ENCODE measurements at places on chromosomes 5 and 9.
A peak's percentile ranks its signal among the peaks of the same experiment; 100 is the strongest.

GRCh38 chr9:112831281-112831851 is 59.3 kb downstream of the SLC46A2 start:
- ATAC-seq = no peak

GRCh38 chr9:69885931-69886330 is 65.3 kb downstream of the CFAP95 start:
- ATAC-seq = no peak

GRCh38 chr5:140882591-140882899 is 621 bp downstream of the PCDHA13 start:
- no peak for ATAC-seq

- peak; percentile 22 for ATAC-seq
Observed at GRCh38 chr5:138663009-138663408, 87.8 kb upstream of the HSPA9 start.

GRCh38 chr5:36943584-36943983 is 67.0 kb downstream of the NIPBL start:
- no peak for ATAC-seq

DNA sequence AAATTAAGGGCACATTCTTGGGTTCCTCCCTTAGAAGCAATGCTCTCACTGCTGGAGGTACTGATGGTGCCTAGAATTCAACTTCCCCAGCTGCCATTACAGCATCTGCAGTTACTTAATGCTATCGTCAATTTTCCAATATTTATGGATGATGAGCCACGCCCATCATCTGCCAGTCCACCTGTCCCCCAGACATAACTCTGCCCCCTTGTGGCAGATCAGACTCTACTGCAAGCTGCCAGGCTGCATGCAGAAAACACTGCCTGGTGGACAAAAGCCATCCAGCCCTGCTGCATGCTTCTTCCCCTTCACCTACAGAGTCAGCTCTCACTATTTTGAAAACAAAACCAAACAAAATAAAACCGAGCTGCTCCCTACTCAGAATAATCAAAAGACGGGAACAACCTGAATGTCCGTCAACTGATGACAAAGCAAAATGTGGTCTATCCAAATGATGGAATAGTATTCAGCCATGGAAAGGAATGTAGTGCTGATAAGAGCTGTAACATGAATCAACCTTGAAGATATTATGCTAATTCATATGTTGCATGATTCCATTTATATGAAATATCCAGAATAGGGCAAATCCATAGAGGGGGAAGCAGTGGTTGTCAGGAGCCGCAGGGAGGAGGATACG is 66.4 kb downstream of the RETREG1 start:
- no peak for ATAC-seq

DNA sequence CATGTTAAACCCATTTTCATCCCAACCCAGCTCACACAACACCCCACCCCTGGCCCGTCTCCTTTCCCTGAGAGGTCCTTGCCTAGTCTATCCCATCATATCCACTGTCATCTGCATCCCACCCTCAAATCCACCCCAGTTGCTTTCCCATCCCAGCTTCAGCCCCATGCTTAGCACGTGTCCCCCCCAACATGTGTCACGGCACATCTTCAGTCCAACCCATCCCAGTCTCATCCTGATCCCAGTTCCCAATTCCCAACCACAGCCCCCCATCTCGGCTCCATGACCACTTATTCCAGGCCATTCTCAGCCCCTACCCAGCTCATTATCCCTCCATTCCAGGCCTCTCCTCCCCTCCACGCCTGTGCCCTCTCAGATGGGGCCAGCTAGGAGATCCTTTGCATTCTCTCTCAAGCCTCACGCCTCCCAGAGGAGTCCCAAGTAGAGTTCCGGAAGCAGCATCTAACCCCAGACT is 605 bp upstream of the DBN1 start:
- ATAC-seq = no peak

DNA sequence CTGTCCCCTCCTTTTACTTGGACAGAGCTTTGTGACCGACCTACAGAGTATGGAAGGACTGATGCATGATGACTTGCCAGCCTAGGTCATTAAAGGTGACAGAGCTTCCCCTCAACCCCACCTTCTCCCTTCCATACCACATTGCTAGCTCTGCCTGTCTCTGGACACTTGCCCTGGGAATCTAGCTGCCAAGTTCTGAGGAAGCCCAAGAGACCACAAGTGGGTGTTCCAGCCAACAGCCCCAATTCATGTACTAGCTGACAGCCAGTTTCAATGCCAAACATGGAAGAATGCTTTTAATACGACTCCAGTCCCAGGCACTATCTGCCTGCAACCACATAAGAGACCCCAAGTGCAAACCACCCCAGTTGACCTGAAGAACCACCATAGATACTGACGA is 477.1 kb downstream of the SPOCK1 start:
- no peak for ATAC-seq

- ATAC-seq = no peak
Observed at GRCh38 chr5:145991044-145991575, 54.7 kb downstream of the SH3RF2 start.

DNA sequence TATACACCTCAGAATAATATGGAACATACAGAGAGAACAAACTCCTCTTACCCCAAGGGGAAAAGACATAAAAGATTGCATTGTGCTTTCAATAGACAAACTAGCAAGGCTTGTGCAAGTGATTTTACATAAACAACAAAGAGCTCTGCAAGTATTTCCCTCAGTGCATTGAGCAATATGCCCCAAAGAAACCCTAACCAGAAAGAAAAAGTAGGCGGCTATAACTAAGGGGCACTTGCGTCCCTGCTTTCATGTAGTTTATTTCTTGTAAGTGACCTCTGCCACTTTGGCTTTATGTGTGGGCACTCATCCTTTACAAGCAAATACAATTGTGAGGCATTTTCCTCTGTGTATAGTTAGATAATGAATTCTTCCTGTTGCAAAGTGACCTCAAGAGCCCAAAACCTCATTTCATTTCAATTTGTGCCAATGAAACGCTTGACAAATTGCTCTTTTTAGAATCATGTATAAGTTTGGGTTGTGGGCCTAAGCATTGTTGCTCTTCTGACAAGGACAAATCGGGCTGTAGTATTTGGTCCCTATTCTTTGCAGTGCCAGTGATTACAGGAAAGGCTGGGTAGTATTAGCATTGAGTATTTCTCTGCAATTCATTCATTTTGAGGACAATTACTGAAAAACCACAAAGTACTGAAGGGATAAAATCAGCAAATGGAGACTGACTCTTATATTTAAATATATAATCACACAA is 282.2 kb downstream of the DTWD2 start:
- no peak for ATAC-seq

GRCh38 chr9:112179816-112180215 is 4.7 kb upstream of the SUSD1 start:
- ATAC-seq = no peak

GRCh38 chr9:68981789-68982188 is 32.1 kb downstream of the PRKACG start:
- no peak for ATAC-seq

GRCh38 chr9:31275419-31275818 is 1109.0 kb upstream of the ACO1 start:
- no peak for ATAC-seq

DNA sequence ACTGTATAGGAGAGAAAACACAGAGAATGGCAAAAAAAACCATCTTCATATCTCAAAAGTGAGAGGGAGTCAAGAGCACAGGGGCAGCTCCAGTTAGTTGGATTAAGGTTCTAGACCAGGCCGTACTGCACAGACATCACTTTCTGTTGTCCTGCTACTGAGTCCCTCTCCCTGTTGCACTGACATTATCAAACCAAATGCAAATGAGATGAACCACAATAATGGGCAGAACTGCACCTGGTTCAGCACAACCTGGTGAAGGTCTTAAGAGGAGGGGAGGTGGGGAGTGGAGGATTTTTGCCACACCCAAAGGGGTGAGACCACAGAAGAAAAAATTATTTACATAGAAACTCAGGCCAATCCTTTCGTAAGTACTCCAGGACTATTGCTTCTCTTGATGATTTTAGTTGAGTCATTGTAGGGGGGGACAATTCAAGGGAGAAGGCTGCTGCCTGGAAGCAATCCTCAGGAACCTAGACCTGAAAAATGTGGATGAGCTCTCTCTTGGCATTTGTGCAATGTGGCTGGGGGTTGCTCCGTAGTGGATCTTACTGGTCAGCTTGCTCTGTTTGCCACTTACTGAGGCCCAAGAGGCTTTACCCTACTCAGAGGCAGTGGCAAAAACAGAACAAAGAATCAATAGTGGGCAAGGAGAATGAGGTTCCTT is 94.5 kb upstream of the PPP1R2B start:
- peak; percentile 15 for ATAC-seq

DNA sequence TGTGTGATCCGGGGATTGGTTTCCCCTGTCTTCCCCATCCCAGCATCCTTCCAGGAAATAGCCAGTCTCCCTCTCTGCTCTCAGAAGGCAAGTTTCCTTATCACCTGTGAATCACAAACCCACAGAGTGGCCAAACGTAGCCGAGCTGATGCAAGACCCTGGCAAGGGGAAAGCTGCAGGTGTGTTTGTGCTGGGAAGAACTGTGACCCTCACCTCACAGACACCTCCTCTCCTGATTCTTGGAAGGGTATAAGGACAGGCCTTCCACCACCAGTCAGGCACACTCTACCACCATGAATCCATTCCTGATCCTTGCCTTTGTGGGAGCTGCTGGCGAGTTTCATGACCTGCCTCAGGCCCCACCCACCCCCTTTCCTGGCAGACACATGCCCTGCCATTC is at the start of gene PRSS3:
PRSS3 (plus strand) TSS at position 281 of the 400 bp plus-strand sequence; CDS start at position 294, 13 bp downstream.
- no peak for ATAC-seq

DNA sequence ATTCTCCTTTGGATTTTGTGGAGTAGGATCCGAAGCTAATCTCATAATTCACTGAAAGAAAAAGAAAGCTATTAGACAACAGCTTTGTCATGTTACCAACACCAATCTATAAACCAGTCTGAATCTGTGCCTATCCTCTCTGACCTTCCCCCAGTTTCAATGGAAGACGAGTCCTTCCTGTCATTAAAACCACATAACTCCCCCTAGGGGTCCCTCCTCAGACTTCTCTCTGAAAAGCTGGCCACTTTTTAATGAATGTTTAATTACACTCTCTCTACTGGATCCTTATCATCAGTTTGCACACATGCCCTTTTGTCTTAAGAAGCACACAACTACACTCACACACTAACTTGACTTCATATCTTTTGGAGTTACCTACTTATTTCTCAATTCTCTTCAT is 98.0 kb upstream of the TSLP start:
- ATAC-seq = no peak

DNA sequence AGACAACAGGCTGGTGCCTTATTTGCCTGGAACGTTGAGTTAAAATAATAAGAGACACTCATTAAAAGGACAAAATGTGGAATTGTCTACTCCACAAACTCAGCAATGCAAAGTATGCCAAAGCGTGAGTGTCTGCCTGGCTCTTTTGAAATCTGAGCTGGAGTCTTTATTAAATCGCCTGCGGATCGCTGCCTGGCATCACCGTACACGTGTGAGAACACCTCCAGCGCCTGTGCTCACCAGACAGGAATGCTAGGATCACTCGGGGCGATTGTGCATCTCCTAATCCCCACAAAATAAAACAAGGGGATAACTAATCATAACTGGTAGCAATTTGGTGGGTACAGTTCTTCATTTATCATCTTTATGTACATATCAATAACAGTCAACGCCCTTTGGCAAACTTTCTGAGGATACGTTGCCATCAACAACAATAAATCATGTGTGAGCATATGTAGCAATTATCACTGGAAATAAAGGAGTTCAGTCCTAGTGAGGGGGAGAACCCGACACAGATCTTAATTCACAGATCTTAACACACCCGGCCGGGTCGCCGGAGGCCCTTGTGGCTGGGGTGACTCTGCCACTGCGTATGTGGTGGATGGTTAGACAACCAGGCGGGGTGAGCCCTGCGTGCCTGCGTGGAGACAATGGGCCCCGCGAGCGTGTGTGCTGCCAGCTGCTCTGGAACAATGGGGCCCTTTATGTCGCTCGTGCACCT is 284.9 kb upstream of the IRX1 start:
- no peak for ATAC-seq
